Activated T-helper 17 cell treated with anti-CD3 and anti-CD28 coated beads, Interleukin-2, amount 50 U/mL, for 72 hours (primary cell): ENCODE measurements at places on chromosomes 2 and 18. TPM values are rescaled to one million over a fixed set of nuclear protein-coding genes. Genes with fewer than 3 reads are reported as not detected.

The ZCCHC2 gene
- 50.4 TPM for total RNA-seq

The REG3A gene
- total RNA-seq: not detected

DNA sequence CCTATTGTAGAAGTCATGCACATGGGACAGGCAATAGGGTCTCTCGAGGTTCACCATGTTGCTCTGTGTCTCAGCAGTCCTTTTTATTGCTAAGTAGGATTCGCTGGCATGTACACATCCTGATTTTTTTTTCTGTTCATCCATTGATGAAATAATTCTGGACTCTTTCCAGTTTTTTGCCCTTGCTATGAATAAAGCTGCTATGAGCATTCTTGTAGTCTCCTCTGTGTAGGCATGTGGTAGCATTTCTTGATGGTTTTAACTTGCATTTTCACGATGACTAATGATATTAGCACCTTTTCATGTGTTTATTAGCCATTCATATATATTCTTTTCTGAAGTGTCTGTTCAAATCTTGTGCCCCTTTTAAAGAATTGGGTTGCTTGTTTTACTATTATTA lies 65.8 kb upstream of the EDAR start:
- H3K27me3 ChIP-seq: no peaks in the 10 kb centered on the region
- H3K4me1 ChIP-seq: no peaks in the 10 kb centered on the region
- H3K36me3 ChIP-seq: no peaks in the 10 kb centered on the region

DNA sequence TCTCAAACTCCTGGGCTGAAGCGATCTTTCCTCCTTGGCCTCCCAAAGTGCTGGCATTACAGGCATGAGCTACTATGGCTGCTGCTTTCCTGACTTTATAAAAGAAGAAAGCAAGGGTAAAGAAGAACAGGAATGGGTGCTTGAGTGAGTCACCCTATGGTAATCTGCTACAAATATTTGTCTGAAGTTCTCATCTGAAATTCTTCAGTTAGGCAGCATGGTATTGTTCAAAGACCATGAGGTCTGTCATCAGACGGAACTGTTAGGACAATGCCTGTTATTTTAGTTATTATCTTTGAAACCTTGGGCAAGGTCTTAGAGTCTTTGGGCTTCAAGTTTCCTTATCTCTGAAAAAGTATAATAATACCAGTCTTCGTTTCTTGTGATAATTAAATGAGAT lies 695.8 kb downstream of the RNF144A start:
- no peaks in the 10 kb centered on the region for H3K36me3 ChIP-seq
- H3K27ac ChIP-seq: no peak overlapping the region
- no peak for ATAC-seq
- H3K4me3 ChIP-seq: no peak overlapping the region

- no peaks in the 10 kb centered on the region for H3K4me1 ChIP-seq
- no peaks in the 10 kb centered on the region for H3K27me3 ChIP-seq
- no peak overlapping the region for H3K4me3 ChIP-seq
- H3K36me3 ChIP-seq: no peaks in the 10 kb centered on the region
- no peak overlapping the region for H3K27ac ChIP-seq
Observed at GRCh38 chr18:22311301-22311700, 106.4 kb downstream of the CTAGE1 start.

- H3K27ac ChIP-seq: no peak overlapping the region
- peaks cover 30% of the 10 kb centered on the region for H3K27me3 ChIP-seq
- H3K36me3 ChIP-seq: no peaks in the 10 kb centered on the region
- peak overlapping the region; percentile 89 for H3K4me3 ChIP-seq
Observed at GRCh38 chr2:177147834-177148445, 64.7 kb upstream of the HNRNPA3 start.
